Regular cardiac myocyte (primary cell): ENCODE measurements at places on chromosomes 1 and 21. TPM values are rescaled to one million over a fixed set of nuclear protein-coding genes. Genes with fewer than 3 reads are reported as not detected.

Gene ANGPTL1
- total RNA-seq: 4.6 and 23.1 TPM in 2 replicates

Gene FMN2
- total RNA-seq: 29.0 and 73.6 TPM in 2 replicates

Gene OR2T11
- total RNA-seq: not detected in 2 replicates

Gene CHD5
- under 0.01 TPM in 2 replicates for total RNA-seq

Gene OR2L3
- total RNA-seq: not detected in 2 replicates

Gene KLHL17
- total RNA-seq: 5.0 and 7.9 TPM in 2 replicates

Gene PPFIA4
- total RNA-seq: 9.0 and 39.2 TPM in 2 replicates

Gene BRDT
- not detected in 2 replicates for total RNA-seq

Gene CLCA1
- total RNA-seq: not detected in 2 replicates

Gene CFHR1
- total RNA-seq: 0.19 and 0.56 TPM in 2 replicates

Gene HSD3B2
- total RNA-seq: not detected in 2 replicates

Gene PKP1
- total RNA-seq: under 0.01 and 0.19 TPM in 2 replicates

Gene SVBP
- 9.9 and 11.5 TPM in 2 replicates for total RNA-seq

Gene EPS15
- 46.8 and 84.8 TPM in 2 replicates for total RNA-seq

Gene HEYL
- 0.19 and 0.28 TPM in 2 replicates for total RNA-seq

Gene KRTAP6-2
- not detected in 2 replicates for total RNA-seq

Gene TSSK3
- 0.56 TPM in 1 of 2 replicates, not detected in the other for total RNA-seq

Gene ECM1
- total RNA-seq: 8.2 and 13.8 TPM in 2 replicates

Gene CYP4Z1
- not detected in 2 replicates for total RNA-seq

Gene HTR6
- total RNA-seq: not detected in 2 replicates

Gene HSD17B7
- 12.5 and 15.2 TPM in 2 replicates for total RNA-seq

Gene ZNF683
- not detected in 2 replicates for total RNA-seq

Gene GRHL3
- under 0.01 and 0.38 TPM in 2 replicates for total RNA-seq

Gene KCNAB2
- 1.9 and 2.0 TPM in 2 replicates for total RNA-seq

Gene ZNF672
- 16.3 and 23.2 TPM in 2 replicates for total RNA-seq

Gene HFM1
- under 0.01 and 0.28 TPM in 2 replicates for total RNA-seq

Gene LCE6A
- total RNA-seq: not detected in 2 replicates

Gene OR2W3
- total RNA-seq: 0.58 TPM in 1 of 2 replicates, not detected in the other

Gene TMEM200B
- 5.2 and 7.6 TPM in 2 replicates for total RNA-seq

Gene SLC25A44
- total RNA-seq: 4.8 and 10.5 TPM in 2 replicates

Gene KIF21B
- total RNA-seq: 0.19 and 0.28 TPM in 2 replicates

Gene LCE1C
- not detected in 2 replicates for total RNA-seq

Gene CASQ1
- under 0.01 TPM in 1 of 2 replicates, not detected in the other for total RNA-seq

Gene SLC30A1
- 17.6 and 23.4 TPM in 2 replicates for total RNA-seq

Gene PRAMEF17
- not detected in 2 replicates for total RNA-seq

Gene CAPN9
- not detected in 2 replicates for total RNA-seq

Gene SH3D21
- 3.6 and 8.5 TPM in 2 replicates for total RNA-seq

Gene GPR25
- total RNA-seq: not detected in 2 replicates

Gene CYP4A11
- total RNA-seq: not detected in 2 replicates

Gene FNDC10
- total RNA-seq: 1.3 and 1.7 TPM in 2 replicates

Gene CRYBG2
- under 0.01 TPM in 1 of 2 replicates, not detected in the other for total RNA-seq

Gene SMIM1
- 1.4 TPM in 1 of 2 replicates, not detected in the other for total RNA-seq

Gene PTAFR
- under 0.01 TPM in 2 replicates for total RNA-seq

Gene OLIG2
- not detected in 2 replicates for total RNA-seq

Gene LRRC38
- 0.28 and 0.77 TPM in 2 replicates for total RNA-seq

Gene COL18A1
- 52.7 and 56.4 TPM in 2 replicates for total RNA-seq

Gene CFAP74
- not detected in 2 replicates for total RNA-seq

Gene PTGFR
- 12.7 and 16.9 TPM in 2 replicates for total RNA-seq

Gene S100A7
- not detected in 2 replicates for total RNA-seq

Gene NKAIN1
- total RNA-seq: under 0.01 TPM in 1 of 2 replicates, not detected in the other

Gene FAM167B
- 0.38 and 2.0 TPM in 2 replicates for total RNA-seq

Gene OXCT2
- total RNA-seq: 0.96 and 1.7 TPM in 2 replicates
